ENCODE measurements at places on chromosomes 2 and 18.

- DNase-seq: no peak
Observed at GRCh38 chr2:235654103-235654813, 160.4 kb downstream of the AGAP1 start.

DNA sequence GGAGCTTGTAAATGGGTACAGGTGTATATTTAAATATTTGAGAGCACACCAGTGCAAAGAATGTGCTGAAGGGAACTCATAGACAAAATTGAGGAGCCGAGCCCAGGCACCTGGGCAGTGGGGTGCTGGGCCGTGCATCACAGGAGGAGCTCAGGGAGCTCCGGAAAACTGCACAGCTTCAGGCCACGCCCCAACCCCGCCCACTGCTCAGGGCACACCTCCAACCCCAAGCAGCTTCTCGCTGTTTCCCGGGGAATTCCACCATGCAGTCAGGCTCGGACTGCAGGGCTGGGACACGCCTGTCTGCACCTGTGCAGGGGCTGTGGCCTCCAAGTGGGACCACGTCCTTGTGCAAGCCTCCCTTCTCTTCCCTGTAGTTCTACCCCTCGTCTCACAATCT lies 243.0 kb downstream of the HDAC4 start:
- DNase-seq: no peak

- no peak for DNase-seq
Observed at GRCh38 chr2:76829374-76830234, 692.6 kb downstream of the LRRTM4 start.

DNA sequence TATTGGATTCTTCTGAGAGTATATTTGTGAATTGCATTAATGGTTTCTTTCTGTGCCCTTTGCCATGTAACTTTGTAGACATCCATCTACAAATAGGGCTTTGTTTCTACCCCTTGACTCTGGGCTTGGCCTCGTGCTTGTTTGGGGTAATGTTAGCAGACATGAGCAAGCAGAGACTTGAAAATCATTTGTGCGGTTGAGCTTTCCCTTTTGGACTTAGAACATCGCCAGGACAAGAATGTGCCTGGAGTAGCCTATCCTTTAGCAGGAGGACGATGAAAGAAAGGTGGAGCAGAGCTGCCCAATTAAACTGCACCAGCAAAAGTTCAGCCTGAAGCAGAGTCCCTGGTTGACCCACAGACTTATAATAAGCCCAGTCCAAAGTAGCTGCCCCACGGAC lies 785.9 kb downstream of the EPHA4 start:
- DNase-seq: no peak

GRCh38 chr2:46117379-46117778 lies 179.8 kb upstream of the EPAS1 start:
- no peak for DNase-seq

DNA sequence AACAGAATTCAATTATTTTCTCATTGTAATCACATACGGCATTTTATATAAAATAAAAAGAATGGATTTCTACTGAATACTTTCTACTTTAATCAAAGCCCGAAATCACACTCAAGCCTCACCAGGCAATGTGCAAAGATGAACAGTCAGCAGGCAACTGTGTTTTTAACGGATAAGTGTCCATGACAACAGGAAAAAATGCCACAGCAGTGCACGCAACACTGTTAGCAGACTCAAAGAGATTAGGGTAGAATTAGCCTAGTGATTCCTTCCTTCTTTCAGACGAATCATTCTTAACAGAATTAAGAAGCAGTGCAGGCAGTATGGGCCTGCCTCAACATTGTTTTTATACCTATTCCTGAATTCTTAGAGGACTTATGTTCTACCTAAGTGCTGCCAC lies 135.6 kb downstream of the CDH2 start:
- no peak for DNase-seq

GRCh38 chr2:7191932-7192331 lies 274.7 kb downstream of the RNF144A start:
- DNase-seq: no peak

DNA sequence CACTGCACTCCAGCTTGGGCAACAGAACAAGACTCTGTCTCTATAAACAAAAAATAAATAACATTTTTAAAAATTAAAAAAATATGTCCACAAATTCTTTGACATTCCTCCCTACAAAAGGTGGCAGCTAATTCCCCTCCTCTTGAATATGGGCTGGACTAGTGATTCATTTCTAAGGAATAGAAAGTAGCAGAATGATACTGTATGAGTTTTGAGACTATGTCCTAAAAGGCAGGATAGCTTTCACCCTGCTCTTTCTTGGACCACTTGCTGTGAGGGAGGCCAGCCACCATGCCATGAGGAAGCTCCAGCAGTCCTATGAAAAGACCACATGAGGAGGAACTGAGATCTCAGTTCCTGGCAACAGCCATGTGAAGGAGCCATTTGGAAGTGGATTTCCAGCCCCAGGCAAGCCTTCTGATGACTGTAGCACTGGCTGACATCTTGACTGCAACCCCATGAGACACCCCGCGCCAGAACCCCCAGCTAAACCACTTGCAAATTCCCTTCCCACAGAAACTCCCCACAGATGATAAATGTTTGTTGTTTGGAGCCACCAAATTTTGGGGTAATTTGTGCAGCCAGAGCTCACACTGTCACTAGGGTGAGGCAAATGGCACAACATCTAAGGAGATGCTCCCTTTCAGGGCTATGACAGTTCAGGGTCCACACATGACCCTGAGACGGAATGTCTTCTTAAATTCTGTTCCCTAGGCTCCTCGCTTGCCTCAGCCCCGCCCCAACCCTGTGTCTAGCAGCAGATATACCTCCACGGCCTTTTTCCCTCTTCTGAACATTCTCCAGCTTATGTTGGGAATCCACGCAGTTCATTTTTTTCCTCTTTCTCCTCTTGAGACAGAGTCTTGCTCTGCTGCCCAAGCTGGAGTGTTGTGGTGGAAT lies 17.1 kb upstream of the ATOH8 start:
- DNase-seq: no peak

DNA sequence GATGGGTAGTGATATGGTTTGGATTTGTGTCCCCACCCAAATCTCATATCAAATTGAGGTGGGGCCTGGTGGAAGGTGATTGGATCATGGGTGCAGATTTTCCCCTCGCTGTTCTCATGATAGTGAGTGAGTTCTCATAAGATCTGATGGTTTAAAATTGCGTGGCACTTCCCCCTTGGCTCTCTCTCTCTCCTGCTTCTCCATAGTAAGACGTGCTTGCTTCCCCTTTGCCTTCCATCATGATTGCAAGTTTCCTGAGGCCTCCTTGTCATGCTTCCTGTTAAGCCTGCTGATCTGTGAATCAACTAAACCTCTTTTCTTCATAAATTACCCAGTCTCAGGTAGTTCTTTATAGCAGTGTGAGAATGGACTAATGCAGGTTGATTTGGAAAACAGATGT lies 223.2 kb upstream of the APCDD1 start:
- DNase-seq: no peak

DNA sequence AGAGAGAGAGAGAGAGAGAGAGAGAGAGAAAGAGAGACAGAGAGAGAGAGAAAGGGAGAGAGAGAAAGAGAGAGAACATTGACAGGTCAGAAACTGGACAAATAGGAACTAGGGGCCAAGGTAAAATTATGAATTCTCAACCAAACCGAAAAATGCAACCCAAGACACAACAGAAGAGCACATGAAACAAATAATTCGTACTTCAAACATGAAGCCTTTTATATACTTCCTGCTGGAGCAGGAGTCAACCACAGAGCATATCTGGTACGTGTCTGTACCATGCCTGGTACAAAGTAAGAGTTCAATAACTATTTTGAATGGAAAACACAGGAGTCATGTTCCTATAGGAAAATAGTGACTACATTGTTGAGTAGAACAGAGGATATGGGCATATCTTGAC lies 6.5 kb upstream of the VPS54 start:
- peak; percentile 27 for DNase-seq

DNA sequence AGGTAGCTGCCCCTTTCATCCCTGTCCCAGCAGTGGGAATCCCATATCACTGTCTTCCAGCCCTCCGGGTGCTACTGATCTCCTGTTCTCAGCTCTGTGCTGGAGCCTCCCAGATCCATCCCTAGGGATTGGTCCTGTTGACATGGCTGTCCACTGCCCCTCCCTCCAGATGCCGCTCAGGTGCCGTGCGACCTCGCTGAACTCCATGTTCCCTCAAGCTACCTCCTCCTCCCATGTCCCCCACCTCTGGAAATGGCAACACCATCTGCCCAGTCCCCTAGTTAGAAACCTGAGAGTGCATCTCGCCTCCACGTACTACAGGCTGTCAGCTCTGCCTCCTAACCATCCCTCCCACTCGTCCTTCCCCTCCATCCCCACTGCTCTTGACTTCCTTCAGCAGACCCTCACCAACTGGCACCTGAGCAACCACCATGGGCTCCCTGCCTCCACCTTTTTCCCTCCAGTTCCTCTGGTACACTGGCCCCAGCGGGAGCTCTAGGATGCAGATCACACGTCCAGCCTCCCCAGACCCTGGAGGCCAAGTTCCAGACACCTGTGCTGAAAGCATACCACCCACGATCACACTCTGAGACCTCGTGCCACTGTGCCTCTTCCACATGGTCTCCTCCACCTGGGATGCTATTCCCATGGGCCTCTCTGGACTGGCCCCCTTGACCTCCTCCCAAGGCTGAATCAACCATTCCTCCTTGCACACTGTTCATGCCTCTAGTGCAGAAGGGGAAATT lies 106.8 kb downstream of the KLHL29 start:
- DNase-seq: no peak

Measured in CD8-positive, alpha-beta memory T cell (primary cell).